ENCODE measurements at places on chromosomes 6 and 20.

- DNase-seq = no peak
These were observed 217.1 kb downstream of the PRL start for GRCh38 chr6:22079783-22080182.

- DNase-seq = no peak
These were observed 110.9 kb downstream of the HFE start for GRCh38 chr6:26197933-26198721.

GRCh38 chr6:147867433-147868226, 359.1 kb downstream of the SAMD5 start:
- no peak for DNase-seq

- DNase-seq = no peak
These were observed 10.5 kb upstream of the DEFB128 start for GRCh38 chr20:199996-200395.

- DNase-seq = no peak
These were observed 349.9 kb upstream of the FLRT3 start for GRCh38 chr20:14687313-14687712.

GRCh38 chr6:7866526-7866925, 44.1 kb downstream of the TXNDC5 start:
- DNase-seq = no peak
